ENCODE measurements at places on chromosomes 5 and 9.
A peak's percentile ranks its signal among the peaks of the same experiment; 100 is the strongest.

GRCh38 chr5:175750511-175750931 is 92.7 kb downstream of the HRH2 start:
- no peak for DNase-seq

DNA sequence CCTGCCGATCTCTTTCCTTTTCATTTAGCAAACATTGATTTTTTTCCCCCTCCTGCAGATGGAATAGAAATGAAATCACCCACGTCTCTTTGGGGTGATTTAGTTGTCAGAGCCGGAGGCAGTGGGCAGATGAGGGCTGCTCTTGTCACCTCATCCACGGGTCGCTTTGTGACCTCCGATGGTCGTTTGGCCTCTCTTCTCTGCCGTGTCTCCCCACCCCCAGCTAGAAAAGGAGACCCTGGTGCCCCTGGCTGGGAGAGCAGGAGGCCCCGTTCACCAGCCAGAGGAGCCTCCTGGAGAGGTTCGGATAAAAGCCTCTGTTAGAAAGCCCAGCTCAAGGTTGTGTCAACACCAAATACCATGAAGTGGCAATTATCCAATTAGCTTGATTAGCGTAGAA is 21.6 kb upstream of the RXRA start:
- DNase-seq = no peak

DNA sequence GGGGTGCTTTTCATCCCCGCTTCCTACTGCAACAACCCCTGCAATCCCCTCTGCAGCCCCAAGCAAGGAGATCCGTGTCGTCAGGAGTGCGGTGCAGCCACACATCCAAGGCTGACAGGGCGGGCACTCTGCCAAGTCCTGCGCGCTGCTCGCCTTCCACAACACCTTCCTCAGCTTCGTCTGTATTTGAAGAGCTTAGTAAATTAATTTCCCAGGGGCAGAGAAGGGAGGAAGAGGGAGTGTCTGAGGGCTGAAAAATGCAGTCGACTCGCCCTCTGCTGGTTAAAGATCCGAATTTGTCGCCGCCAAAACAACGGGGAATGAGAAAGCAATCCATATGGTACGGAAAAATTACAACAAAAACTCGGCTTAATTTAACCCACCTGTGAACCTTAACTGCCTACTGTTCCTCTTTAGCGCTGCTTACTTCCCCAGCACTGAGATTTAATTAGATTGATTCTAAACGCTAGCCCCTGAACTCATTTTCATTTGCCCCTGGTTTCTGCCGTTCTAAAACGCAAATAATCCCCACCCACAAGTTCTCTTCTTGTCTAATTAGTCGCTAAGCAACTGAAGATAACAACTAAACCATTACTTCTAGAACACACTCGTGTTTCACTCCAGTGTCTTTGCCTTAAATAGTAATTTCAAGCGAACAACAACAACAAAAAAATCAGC is 10.9 kb upstream of the PCDHB1 start:
- DNase-seq = peak; percentile 87

GRCh38 chr5:57834829-57835608 is 352.4 kb upstream of the ACTBL2 start:
- DNase-seq = peak; percentile 18

DNA sequence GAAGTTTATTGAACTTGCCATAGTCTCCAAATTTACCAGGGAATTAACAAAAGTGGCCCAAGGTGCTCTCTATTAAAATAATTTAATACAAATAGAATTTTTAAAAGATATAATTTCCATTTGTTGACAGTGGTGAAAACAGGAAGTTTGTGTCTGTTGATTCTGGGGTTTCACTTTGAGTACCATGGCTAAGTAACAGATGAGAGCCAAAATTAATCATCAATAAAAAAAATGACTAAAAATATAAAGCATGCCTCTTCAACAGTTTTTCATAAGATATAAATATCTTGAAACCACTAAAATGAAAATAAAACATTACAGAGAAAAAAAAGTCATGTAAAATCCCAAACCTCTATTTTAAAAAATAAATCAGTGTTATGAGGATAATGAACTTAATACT is 49.8 kb downstream of the SGCD start:
- DNase-seq = no peak

- DNase-seq = no peak
These were observed 49.2 kb downstream of the ANXA1 start for GRCh38 chr9:73200694-73201452.

- DNase-seq = no peak
These were observed 14.4 kb upstream of the GALNT10 start for GRCh38 chr5:154176181-154176580.

DNA sequence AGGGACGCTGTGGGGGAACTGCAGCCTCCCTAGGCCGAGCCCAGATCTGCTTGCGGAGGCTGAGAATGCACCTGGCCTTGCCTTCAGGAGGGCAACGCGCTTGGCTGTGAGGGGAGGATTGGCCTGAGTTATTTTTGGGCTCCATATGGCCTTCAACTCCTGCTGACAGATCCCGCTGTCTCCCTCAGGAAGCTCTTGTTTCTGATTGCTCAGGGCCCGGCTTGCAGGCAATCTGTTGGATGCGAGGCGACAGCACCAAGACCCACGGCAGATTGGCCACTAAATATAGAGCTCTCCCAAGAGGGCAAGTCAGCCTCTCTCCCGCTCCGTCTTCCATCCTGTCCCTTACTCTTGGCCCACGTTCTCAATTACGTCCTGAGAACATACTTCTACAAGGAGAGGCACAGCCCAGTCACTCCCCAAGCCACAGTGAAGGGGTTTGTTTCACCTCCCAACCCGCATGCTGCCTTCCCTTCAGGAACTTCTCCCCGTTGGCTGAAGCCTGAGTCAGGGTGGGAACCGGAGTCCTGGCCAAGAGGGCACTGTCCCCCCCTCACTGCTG is 53.6 kb downstream of the RASGEF1C start:
- no peak for DNase-seq

GRCh38 chr5:38968665-38969064 is 105.5 kb downstream of the RICTOR start:
- DNase-seq = no peak

DNA sequence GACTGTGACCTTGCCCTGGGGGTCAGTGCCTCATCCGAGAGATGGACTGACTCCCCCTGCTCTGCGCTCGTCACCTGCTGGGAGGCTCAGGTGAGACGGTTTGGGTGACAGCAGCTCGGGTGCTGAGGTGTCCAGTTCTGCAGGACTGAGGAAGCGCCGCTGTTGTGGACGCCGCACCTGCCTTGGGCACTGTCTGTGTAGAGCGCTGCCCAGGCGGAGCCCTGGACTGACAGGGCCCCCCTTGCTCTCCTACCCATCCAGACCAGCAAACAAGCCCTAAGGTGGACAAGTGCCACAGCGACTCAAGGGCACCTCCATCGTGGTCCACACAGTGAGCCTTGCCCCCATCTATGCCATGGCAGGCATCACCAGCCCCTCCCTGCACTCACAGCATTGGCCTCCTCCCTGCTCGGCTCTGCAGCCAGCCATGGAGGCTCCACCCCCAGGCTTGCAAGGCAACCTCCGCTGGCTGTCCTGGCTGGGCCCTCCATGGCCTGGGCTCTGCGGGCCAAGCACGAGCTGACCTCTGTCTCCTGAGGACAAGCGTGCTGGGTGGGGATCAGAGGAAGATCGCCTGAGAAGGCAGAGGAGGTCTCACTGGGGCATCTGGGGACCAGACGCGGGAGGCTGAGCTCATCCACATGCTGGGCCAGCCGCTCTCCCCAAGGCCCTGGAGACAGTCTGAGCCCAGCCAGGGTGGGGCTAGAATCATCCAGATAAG is 87.1 kb upstream of the COL5A1 start:
- no peak for DNase-seq

DNA sequence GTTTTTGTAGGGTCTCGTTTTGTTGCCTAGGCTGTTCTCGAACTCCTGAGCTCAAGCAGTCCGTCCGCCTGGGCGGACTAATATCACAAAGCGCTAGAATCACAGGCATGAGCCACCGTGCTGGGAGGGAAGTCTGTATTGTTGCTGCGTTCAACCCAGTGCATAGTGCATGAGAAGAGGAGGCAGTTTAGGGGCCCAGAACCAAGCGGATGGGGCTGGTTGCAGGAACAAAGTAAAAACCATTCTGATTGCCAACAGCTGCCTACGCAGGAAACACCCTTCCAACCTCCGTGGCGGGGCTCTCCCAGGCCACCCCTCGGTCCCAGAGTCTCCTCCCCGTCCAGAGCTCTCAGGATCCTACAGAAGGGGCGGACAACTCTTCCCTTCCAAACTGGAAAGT is 87.1 kb downstream of the ANXA2R start:
- DNase-seq = no peak

- DNase-seq = no peak
These were observed 269.8 kb downstream of the TMEM38B start for GRCh38 chr9:105964156-105964555.

DNA sequence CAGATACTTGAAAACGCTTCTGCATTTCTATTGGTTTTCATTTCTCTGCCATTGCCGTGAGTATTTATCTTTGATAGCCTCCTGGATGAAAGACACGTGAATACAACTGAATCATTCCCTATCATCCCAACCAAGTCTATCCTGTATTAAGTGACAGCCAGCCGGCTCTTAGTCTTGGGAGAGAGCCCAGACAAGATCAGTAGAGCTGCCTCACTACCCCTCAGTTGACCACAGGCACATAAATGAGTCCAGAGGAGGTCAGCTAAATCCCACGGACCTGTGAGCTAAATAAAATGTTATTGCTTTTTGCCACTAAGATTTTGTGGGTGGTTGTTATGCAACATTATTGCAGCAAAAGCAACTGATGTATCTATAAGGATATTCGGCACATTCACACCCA is 639.0 kb upstream of the ACO1 start:
- DNase-seq = no peak

DNA sequence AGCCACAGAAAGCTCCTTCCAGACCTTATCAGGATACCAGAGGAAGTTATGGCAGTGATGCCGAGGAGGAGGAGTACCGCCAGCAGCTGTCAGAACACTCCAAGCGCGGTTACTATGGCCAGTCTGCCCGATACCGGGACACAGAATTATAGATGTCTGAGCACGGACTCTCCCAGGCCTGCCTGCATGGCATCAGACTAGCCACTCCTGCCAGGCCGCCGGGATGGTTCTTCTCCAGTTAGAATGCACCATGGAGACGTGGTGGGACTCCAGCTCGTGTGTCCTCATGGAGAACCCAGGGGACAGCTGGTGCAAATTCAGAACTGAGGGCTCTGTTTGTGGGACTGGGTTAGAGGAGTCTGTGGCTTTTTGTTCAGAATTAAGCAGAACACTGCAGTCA is 70.8 kb upstream of the ENTREP1 start:
- DNase-seq = no peak

GRCh38 chr9:20271723-20272122 is 350.6 kb downstream of the MLLT3 start:
- DNase-seq = no peak

GRCh38 chr9:106953174-106953573 is 90.2 kb downstream of the ZNF462 start:
- no peak for DNase-seq

DNA sequence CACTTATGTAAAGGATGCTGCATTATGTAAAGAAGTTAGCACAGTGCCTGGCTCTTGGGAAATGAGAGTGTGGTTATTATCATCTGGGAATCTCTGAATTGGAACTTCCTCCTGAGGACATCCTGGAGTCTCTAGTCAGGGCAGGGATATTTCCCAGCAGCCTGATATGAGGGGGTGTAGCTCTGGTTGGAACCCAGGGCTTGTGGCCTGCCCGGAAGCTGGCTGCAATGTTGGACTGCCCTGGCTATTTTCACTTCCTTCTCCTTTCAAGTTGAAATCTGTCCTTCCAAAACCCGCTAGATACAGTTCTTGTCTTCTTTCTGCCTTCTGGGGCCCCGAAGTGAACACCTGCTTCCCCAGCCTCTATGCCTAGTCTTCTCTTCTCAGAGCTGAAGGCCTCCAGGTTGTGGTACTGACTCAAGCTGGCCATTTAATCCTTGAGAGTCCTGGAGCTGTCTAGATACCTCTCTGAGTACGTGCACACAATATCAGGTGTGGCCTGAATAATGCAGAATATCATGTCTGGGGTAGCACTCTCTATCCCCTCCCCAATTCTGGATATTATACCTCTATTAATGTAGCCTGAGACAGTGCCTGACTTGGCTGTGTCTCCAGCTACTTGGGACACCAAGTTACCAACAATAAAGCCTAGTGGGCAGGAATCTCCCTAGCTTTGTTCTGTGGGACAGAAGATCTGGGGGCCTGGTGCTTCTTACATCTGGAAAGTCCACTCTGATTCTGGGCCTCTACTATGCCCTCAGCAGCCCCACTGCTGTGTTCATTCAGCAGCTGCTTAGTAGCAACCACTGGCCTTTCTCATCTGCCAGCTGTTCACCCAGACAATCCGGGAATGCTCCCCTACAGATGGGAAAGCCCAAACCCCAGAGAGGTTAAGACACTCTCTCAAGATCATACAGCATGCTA is 45.0 kb downstream of the SLC6A7 start:
- DNase-seq = no peak

- no peak for DNase-seq
These were observed 329.5 kb downstream of the BNC2 start for GRCh38 chr9:16540743-16541613.

DNA sequence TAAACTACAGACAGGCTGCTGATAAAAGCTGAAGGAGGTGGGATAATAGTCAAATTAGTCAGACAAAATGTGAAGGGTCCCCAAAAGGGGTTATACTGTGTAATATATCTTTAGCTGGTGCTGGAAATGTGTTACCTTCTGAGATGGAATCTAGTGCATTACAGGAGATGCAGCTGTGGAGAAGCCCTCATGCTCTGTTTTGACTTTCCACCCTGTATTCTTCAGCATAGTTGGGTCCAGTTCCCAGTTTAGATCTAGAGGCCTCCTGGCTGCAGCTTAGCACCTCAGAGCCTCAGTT is 122.6 kb downstream of the PAPPA start:
- no peak for DNase-seq

DNA sequence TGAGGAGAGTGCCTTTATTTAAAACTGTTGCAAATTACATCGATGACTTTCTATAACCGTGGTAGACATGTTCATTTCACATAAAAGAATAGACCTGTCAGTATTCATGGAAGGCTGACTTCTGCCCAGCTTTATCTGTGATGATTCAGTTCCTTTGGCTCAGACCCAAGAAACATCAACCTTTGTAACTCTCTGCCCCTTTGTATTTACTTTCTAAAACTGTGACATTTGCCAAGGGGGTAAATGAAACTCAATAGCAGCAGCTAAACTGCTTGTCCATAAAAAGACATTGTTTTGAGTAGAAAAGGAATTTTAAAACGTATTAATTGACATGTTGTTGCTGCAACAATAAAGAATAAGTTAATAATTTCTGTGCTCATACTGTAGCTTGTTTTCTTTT is 137.8 kb upstream of the ANKH start:
- DNase-seq = no peak

Measured in NCI-H187 (cell line).